ENCODE measurements at places on chromosomes 3 and 15.

DNA sequence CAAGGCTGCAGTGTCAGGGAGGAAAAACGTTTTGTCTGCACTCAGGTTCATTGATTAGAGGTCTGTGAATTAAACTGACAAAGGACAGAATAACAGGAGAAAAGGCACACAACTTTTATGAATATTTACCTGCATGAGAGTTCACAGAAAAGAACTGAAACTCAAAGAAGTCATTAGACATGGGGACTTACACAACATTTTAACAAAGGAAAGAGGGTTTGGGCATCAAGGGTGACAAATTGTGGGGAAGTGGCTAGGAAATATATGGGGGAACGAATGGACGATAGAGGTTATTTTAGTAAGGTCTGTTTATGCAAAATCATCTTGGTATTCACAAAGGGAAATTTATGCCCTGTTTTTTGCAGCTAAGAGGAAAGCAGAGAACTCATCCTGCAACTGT is 65.6 kb upstream of the C15orf39 start:
- DNase-seq: no peak

DNA sequence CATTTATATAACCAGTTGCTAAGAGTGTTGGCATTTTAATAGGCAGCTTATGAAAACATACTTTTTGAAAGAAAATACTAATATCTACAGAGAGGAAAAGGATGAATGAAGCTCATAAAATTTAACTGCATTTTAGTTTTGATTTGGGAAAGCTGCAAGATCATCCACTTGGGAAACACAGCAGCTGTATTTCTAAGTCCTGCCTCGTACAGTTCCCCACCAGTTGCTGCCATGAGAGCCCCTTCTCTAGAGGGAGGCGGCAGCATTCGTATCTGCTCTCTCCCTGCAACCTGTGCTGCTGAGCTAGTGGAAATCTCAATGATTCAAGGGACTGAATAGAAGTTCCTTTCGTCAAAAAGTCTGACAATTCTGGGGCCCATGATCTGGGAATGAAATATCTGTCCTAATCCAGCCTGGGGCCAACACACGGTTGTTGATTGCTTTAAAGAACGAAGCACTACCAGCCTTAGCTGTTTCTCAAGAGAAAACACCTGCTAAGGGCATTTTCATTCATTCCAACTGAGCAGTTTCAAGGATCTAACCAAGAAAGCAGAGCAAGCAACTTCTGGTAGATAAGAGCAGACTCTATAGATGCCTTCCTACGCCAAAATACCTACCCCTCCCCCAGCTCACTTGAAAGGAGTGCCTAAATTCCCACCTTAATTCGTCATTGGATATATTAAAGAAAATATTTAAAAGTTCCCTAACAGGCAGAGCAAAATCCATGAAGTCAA is 223.7 kb downstream of the MAGI1 start:
- DNase-seq: no peak

- DNase-seq: no peak
Measured at GRCh38 chr3:165644331-165644730, 192.9 kb downstream of the BCHE start.

GRCh38 chr15:39462691-39463090 is 118.2 kb upstream of the THBS1 start:
- DNase-seq: no peak

GRCh38 chr3:41598402-41599126 is 363.3 kb downstream of the ULK4 start:
- no peak for DNase-seq

- DNase-seq: no peak
Measured at GRCh38 chr3:124041553-124041952, 49.6 kb upstream of the ROPN1 start.

DNA sequence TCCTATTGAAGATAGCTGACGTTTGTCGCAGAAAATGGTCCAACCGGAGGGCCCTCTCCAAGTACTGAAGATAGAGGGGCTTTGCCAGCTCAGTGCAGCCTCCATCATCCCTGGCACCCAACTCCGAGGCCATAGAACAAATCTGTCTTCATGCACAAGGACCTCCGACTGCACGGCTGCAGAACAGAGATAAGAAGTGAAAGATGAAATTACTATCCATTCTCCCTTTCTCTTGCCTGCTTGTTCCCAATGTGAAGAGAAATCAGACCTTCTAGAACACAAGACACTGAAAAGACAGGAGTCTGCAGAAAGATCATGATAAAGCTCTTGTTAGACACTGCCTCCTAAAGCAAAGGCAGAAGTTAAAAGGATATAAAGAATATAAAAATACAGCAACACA is 19.9 kb downstream of the INO80 start:
- no peak for DNase-seq

DNA sequence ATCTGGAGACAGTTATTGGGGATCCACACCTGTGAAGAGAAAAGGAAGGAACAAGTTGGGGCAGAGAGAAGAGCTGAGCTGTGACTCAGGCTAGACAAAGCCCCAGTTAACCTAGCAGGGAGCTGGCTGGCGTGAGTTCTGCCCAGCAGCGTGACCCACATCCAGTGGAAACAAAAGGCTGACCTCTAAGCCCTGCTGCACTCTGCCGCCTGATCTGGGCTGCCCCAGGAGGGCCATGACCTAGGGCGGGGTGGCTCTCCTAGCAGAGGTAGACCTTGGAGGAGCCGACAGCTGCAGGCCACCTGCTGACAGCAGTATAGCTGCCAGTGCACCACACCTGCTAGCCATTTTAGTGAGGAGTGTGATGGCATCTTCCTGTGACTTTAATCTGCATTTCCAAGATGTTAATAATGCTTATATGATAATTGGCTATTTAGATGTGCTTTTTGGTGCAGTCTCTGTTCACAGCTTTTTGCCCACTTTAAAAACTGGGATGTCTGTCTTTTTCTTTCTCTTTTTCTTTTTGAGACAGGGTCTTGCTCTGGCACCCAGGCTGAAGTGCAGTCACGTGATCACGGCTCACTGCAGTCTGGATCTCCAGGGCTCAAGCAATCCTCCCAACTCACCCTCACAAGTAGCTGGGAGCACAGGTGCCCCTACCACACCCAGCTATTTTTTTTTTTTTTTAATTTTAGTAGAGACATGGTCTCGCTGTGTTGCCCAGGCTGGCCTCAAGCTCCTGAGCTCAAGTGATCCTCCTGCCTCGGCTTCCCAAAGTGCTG is 78.1 kb downstream of the LSM3 start:
- DNase-seq: no peak

- DNase-seq: no peak
Measured at GRCh38 chr3:81909796-81910195, 148.4 kb upstream of the GBE1 start.

GRCh38 chr3:103367481-103367880 is 932.7 kb downstream of the ZPLD1 start:
- no peak for DNase-seq

GRCh38 chr3:78974181-78974790 is 793.5 kb downstream of the ROBO1 start:
- DNase-seq: no peak

DNA sequence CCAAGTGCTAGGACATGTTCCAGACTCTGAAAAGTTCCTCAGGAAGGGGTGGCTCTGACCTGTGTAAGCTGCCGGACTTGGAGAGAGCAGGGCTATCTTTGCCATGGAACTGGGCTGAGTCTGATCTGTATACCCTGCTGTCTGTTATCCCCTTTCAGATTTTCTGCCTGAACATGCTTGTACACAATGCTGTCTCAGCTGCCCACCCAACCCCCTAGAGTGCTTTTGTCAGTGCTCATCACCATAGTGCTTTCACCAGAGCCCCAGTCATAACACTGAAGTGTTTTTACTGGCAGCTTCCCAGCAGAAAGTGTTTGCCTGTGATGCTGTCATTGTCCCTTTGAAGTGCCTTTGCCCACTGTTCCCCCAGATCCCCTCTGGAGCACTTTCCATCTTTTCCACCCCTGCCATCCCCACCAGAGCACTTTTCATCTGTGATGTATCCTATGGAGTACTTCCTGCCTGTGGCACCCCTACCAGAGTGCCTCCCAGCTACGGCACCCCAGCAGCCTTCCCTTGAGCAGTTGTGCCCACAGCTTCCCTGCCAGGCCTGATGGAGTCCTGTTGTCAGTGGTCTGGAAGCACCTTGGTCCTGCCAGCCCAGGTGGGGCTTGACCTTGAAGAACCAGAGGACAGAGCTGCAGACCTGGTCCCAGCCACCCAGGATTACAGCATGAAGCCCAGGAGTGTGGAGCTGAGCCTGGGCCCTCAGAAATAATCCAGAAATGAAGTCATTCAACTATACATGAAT is 397.7 kb downstream of the DIPK2A start:
- DNase-seq: no peak

DNA sequence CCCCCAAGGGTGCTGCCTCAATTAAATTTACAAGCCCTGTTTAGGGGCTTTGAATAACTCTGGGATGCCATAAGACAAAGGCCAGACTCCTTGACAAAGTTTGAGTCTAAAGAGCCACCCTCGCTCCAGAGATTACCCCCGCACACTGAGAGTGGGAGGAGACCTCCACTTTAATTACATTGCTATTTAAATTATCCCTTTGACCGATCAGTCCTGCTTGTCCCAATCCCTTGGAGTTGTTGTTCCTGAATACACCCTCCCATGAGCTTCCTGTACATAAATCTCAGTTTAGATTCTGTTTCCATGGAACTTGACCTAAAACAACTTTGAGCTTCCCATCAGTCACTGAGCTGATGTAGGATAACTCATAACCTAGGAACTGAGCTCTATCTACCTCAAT is 596.3 kb downstream of the PYDC2 start:
- no peak for DNase-seq

DNA sequence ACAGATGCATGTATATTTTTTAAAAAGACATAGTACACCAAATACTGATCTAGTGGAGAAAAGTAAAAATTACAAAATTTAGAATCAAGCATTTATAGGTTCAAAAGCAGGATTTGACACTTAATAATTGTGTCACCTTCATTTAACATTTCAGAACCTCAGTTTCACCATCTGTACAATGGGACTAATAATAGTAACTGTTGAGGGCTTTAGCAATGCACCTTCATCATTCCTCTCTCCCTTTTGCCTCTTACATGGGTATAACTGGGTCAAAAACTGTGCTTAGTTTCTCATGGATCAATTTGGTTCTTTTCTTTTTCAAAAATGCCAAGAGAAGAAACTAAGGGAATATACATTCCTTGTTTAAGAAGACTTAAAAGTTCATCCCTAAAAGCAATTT is 5.5 kb upstream of the TMEM212 start:
- no peak for DNase-seq

- DNase-seq: no peak
Measured at GRCh38 chr3:136817448-136817847, 1.5 kb upstream of the SLC35G2 start.

DNA sequence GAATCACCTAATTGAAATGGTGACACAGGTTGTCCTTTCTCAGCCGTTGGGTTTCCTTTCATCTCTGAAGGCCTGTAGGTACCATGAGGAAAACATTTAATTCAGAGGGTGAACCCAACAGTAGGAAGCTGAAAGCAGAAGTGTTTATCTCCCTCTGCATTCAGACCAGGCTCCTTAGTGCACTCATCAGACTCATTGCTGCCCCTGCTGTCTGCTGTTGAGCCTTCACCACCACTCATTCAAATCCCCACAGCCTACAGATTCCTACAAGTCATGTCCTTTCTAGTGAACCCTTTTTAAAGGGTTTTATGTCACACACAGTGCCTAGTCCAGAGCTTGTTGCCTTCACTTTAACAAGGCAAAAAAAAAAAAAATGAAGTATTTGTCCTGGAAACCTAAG is 13.4 kb downstream of the WDR48 start:
- DNase-seq: peak; percentile 10

- peak; percentile 33 for DNase-seq
Measured at GRCh38 chr3:101720851-101721840, 3.3 kb upstream of the CEP97 start.

DNA sequence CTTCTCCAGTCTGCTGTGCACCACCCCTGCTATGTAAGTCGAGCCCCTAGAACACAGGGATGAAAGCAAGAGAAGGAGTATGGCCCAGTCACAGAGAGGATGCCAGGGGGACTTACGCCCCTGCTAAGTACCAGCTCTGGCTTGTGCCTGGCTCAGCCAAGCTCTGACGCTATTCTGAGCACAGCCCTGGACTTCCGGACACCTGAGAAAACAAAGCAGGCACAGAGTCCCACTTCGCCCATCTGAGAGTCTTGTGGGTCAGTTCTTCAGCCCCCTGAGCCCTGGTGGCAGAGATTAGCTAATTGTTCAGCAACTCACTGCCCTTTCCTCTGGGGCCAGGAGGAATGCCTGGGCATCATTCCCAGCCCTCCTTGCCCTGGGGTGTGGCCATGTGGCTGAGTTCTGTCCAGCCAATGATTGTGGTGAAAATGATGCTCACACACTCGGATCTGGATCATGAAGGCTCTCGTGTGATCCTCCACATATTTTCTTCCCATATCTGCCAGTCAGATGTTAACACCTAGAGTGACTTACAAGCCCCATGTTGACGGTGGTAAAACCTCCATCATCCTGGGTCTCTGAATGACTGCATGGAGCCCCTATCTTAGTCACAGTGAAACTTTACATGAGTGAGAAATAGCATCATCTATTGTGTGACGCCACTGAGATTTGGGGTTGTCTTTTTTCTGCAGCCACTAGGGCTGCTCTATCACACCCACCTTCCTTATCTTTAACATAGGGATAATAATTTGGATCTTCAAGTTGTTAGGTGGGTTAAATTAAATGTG is 105.7 kb downstream of the TPRA1 start:
- DNase-seq: no peak

- no peak for DNase-seq
Measured at GRCh38 chr3:106401666-106402490, 533.1 kb upstream of the CBLB start.

DNA sequence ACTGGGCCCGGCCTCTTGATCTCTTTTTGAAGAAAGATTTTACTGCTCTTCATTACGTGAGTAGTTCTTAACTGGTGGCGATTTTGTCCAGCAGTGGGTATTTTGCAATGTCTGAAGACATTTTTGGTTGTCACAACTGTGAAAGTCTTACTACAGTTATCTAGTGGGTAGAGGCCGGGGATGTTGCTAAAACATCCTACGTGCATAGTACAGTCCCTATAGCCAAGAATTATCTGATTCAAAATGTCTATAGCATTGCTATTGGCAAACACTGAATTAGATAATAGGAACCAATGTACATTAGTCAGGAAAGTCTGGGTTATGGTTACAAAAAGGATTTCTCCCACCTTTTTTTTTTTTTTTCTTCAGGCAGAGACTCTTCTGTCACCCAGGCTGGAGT is 38.1 kb downstream of the FOXL2 start:
- no peak for DNase-seq

- no peak for DNase-seq
Measured at GRCh38 chr3:136624894-136625815, 127.0 kb downstream of the STAG1 start.

GRCh38 chr3:128663151-128663550 is 12.5 kb upstream of the RPN1 start:
- DNase-seq: no peak

DNA sequence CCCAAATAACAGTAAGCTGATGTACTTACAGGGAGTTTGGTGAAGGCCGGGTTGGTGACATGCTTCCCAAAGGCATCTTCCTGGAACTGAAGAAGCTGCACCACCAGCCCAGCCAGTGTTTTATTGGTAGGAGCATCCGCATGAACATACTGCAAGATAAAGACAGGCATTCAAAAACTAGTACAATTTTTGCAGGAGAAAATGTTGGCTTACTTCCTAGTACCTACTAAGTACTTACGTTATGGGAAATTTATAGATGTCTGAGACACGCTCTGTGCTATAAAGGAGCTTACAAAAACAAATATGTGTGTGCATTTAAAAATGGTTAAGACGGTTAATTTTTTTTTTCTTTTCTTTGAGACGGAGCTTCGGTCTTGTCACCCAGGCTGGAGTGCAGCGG is 8.9 kb downstream of the SMARCC1 start:
- no peak for DNase-seq

Measured in stimulated activated CD4-positive, alpha-beta T cell treated with anti-CD3 and anti-CD28 coated beads, Interleukin-4, amount 100 ng/mL, for 24 hours (primary cell).